Activated CD8-positive, alpha-beta memory T cell treated with anti-CD3 and anti-CD28 coated beads for 4 hours (primary cell): ENCODE measurements at places on chromosomes 7 and 10.

DNA sequence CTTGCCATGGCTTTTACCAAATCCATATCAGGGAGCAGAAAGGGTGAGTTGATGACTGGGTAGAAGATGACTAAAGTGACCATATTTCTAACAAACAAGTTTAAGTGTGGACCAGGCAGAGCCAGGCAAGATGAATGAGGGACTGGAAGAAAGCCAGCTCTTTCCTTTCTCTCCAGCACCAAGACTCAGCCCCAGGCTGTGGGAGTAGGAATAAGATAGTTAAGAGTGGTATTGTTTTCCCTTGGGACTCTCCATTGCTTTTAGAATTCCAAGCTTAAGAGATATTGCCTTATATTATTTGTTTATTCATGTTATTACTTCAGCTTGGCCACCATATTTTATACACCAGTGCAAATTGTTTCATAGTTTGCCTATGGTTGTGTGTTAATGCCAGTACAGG, 28.8 kb upstream of the TSPAN33 start:
- no peak for DNase-seq

- no peak for DNase-seq
These were observed 2.0 kb downstream of the ANLN start for GRCh38 chr7:36391436-36392198.

DNA sequence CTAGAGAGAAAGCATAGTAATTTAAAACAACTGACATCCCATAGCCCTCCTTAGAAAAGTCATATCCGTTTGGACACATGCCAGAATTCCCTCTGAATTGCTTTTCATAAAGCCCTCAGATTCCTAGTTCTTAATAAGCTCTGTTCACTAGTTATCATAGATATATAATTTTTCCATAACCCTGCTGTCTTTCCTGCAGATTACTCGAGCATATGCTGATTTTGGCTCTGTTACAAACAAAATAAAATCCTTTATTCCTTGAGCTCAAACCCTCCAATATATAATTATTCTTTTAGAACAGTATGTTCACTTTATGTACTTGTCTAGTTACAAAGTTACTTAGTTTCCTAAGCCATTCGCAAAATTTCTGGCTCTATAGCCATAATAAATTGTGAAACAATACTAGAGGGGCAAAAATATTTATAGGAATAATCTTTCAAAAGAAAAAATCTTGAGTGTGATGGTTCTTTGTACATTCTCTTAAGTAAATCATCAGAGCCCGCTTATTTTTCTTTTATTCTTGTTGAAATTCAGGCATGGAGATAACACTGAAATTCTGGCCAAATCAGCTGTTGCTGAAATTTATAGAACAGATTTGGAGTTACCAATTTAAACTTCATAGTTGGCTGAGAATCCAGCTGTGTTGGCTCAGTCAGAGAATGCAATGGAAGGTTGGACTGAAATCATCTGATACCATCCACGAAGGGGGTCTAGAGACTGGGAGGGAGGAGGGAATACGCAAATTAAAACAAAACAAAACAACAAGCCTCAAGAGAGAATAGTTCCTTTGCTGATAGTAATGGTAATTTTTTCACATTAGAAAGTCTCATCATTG, 146.1 kb upstream of the TMEM196 start:
- DNase-seq = no peak

- DNase-seq = no peak
These were observed 188.4 kb downstream of the CYP26A1 start for GRCh38 chr10:93261961-93262610.

- DNase-seq = no peak
These were observed 936 bp upstream of the TCERG1L start for GRCh38 chr10:131312478-131312836.

GRCh38 chr7:47988496-47989386, 9.3 kb upstream of the HUS1 start:
- no peak for DNase-seq

DNA sequence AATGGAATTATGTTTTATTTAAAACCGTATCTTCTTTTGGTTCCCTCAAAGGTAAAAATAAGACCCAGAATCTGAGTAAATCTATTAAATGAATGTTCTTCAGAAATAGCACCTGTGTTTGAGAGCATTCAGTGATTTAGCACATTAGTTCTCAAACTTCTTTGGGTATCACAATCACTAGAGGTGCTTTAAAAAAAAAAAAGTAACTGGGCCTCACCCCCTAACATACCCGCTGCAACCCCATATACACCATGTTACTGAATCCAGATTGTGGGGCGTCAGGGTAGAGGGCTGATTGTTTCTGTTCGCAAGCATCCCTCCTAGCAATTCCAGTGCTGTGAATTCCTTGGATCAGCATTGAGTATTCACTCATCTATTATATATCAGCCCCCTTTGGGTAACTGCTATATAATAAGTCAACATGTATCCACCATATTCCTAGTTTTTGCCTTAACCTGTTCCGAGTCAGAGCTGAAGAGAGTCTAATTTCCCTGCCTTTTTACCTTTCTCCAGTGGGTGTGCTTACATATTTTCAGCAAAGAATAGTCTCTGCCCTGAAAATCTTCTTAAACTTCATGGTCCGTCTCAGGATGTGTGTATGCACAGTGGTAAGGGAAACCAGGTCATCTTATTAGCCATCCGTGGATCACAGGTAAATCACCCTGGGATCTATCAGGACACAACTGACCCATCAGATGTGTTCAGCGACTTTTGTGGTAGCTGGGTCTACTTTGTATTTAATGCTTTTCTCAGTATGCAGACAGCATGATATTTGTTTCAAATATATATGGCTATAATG, 40.2 kb downstream of the CALML5 start:
- no peak for DNase-seq

- peak; percentile 60 for DNase-seq
These were observed 10.0 kb upstream of the CHCHD1 start for GRCh38 chr10:73771722-73772280.

GRCh38 chr10:4301291-4302045, 516.5 kb upstream of the KLF6 start:
- DNase-seq = no peak

GRCh38 chr7:99248391-99249095, 24.1 kb upstream of the MYH16 start:
- no peak for DNase-seq

DNA sequence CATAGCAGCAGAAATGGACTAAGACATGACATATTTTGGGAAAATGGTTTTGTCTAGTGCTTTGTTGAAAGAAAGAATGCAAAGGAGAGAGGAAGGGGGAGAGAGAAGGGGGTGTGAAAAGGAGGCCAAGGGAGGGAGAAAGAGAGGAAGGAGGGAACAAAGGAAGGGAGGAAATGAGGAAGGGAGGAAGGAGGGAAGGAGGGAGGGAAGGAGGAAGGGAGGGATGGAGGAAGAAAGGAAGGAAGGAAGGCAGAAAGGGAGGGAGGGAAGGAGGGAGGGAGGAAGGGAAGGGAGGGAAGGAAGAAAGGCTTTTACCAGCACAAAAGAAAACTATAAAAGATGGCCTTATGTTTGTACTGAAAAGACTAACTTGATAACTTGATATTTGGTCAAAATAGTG, 65.1 kb upstream of the ST8SIA6 start:
- no peak for DNase-seq

DNA sequence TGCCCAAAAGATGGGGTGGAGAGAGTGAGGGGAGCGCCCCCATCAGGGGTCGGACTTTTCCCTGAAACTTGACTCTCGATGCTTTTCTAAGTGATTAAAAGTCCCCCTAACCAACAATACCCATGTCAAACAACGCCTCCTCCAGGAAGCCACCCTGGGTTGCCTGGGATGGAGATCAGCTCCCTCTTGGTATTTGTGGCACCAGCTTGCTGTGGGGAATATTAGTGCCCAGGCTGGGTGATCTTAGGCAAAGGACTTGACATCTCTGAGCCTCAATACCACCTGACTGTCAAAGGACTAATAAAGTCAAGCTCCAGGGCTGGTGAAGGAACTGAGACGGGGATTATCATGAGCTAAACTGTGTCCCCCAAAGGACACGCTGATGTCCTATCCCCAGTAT, 18.2 kb upstream of the ELFN1 start:
- DNase-seq = no peak

GRCh38 chr10:92760609-92761008, 70.9 kb downstream of the HHEX start:
- no peak for DNase-seq

DNA sequence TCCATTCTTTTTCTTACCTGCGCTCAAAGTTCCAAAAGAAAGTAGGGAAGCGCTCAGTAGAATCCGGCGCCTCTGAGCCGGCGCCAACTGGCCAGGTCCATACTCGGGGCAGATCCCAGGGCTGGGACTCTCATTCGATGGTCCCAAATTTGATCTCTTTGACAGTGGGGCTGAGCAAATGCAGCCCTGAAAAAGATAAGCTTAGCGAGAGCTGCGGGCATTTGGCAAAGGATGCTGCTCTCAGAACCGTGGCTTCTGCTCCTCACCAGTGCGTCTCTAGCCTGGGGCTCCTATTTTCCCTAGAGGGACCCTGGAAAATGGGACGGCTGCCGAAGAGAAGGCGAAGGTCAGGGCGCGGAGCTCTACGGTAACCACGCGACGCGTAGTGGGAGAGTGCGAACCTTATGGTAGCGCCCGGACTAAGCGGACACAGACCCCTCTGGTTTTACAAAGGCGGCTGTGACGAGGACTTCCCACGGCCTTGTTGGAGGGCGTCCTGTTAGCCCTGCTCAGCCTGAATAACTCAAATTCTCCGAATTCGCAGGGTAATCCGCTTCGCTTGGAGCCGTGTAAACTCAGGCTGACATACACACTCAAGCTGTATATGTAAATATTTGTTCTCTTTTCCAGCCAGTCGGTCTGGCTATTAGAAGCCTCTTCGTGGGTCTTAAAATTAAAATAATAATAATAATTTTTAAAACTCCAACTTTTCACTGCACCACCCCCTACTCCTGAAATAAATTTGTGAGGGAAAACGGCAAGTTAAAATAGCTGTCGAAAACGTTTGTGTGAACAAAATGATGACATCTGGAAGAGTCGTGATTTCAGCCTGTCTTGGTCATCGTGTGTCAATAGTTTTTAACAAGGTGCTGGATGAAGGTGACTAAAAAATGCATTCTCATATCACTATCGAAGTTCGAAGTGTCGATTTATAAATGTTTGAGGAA, 869 bp upstream of the TBX20 start:
- no peak for DNase-seq

- DNase-seq = no peak
These were observed 16.6 kb upstream of the AQP1 start for GRCh38 chr7:30894866-30895605.
